ENCODE measurements at places on chromosomes 12 and 14. TPM values are rescaled to one million over a fixed set of nuclear protein-coding genes. Genes with fewer than 3 reads are reported as not detected.

PTCSC3 gene
- not detected for total RNA-seq

PELI2 gene
- total RNA-seq, result 1.7 TPM

LRTM2 gene
- not detected for total RNA-seq

ACOT4 gene
- total RNA-seq, result 0.26 TPM

KRT86 gene
- 0.26 TPM for total RNA-seq

GCH1 gene
- total RNA-seq, result 7.9 TPM

Measured in bronchial epithelial cell (primary cell).